ENCODE measurements at places on chromosomes 5 and 9.
A peak's percentile ranks its signal among the peaks of the same experiment; 100 is the strongest.

- DNase-seq: no peak
Measured at GRCh38 chr9:81069923-81070322, 619.4 kb downstream of the TLE1 start.

DNA sequence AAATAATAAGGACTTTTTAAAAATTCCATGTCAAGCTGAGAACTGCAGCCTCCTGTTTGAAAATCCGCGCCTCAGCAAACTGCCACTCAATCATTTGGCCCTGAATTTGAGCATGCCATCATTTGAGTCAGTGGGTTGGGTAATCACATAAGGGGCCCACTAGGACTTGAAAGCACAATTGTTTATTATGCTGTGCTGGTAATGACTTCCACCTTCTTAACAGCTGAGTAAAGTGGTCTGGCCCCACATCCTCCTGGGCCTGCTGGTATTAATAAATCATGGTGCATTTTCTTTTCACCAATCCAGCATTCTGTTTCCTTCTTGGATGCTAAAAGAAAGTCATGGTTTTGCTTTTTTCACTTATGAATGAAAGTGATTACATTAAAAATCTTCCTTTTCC, 103.0 kb upstream of the CTSL start:
- DNase-seq: no peak

GRCh38 chr9:91900797-91901177, 49.2 kb downstream of the ROR2 start:
- no peak for DNase-seq

GRCh38 chr9:7303907-7304626, 495.5 kb downstream of the DMAC1 start:
- DNase-seq: no peak

DNA sequence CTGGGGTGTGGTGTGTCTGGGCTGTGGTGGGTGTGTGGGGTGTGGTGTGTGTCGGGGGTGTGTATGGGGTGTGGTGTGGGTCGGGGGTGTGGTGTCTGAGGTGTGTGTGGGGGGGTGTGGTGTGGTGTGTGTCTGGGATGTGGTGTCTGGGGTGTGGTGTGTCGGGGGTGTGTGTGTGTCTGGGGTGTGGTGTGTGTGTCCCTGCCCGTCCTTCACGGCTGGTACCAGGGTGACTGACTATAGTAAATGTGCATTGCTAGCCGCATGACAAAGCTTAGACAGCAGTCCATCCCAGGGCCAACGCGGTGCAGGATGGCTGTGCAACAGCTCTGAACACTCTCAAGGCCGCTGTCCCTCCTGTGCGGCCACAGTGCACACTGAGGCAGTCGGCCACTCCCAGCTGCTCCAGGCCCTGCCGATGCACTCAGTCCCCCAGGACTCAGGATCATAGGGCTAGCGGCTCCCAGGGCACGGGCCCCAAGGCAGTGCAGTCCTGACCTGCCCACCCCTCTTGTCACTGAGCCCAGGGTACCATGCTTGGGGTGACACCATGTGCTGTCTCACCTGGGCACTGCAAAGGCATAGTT, 54.0 kb downstream of the SECISBP2 start:
- DNase-seq: no peak

GRCh38 chr9:14198047-14198840, 115.7 kb downstream of the NFIB start:
- DNase-seq: no peak

DNA sequence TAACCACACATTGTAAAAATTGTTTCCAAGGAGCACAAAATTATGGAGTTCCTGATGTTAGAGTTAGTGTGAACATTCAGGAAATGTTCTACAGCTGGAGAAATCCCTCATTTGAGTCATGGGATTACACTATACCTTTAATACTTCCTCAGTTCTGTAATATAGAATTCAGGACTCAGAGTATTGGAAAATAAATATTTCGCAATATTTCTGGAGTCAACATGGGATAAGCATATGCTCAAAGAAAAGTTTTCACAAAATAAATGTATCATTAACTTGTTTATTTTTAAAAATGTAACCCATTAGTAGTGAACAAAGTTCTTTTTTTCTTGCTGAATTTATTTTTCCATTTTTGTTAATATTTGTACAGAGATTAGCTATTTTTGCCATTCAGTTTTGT, 8.6 kb downstream of the CYLC2 start:
- no peak for DNase-seq

DNA sequence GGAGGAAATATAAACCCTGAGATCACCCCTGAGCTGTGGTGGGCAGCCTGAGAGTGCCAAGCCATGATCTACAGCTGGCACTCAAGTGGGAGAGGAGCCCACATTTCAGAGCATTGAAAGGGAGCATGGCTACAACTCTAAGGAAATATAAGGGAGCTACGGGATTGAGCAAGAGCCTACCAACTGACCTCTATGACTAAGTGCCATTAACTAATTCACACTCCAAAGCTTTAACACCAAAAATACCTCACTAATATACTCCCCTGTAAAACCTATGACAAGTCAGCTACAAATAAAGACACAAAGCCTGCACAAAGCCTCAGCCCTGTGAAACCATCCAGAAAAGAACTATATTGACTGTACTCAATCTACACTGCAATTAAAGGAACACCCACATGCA, 286.8 kb upstream of the RPS23 start:
- DNase-seq: no peak

- DNase-seq: no peak
Measured at GRCh38 chr5:175478384-175479124, at the start of gene SFXN1. Gene SFXN1 (plus strand): TSS chr5:175478560. CDS start chr5:175492104, 13,544 bp downstream.

- no peak for DNase-seq
Measured at GRCh38 chr9:99478469-99479027, 256.5 kb downstream of the SEC61B start.

DNA sequence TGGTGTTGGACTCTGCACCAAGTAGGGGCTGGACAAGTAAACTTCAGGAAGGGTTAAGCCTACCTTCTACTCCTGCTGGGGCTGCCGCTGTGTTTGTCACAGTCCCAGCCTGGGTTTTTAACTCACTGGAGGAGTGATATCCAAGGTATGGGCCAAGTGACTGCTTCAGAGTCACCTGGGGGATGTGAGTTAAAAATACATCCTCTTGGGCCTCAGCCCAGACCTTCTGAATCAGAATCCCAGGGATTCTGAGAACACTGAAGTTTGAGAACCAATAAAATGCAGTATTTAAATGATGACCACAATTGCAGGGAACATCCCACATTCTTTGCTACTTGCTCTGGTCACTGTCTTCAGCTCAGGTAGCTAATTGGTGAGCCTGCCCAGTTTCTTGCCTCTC, 95.1 kb upstream of the DNAH5 start:
- DNase-seq: peak; percentile 92

- DNase-seq: no peak
Measured at GRCh38 chr9:75889977-75890471, 449 bp upstream of the PCSK5 start.

GRCh38 chr5:172104021-172104420, 84.0 kb downstream of the STK10 start:
- DNase-seq: no peak

DNA sequence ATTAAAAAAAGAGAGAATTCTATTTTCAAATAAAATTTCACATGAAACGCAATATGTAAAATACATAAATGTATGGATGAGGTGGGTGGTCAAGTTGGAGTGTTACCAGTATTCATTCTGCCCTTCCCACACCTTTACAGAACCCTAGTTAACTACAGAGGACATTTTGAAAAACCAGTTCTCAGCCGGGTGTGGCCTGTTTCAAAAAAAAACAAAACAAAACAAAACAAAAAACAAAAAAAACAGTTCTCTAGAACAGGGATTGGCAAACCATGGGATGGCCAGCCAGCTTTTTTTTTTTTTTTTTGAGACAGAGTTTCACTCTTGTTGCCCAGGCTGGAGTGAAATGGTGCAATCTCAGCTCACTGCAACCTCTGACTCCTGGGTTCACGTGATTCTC, 28.4 kb upstream of the HK3 start:
- DNase-seq: no peak

- no peak for DNase-seq
Measured at GRCh38 chr9:68869022-68869421, 144.9 kb downstream of the PRKACG start.

GRCh38 chr5:123093601-123094236, 4.7 kb downstream of the PRDM6 start:
- no peak for DNase-seq

DNA sequence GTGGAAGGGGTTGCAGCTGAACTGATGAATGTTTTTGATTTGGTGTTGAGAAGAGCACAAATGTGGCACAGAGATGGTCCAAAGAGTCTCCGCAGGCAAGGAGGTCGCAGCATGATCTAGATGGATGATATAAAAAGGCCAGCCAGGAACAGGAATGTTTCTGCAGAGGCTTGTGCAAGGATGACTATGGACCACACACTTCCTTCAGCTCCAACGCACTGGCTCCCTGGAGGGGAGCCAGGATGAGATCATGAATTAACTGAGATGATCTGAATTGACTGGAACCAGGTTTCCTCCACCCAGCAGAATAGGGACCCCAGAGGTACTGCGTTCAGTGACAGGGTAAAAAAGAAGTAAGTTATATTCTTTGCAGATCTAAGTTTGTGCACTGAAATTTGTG, 89.0 kb downstream of the ARSB start:
- peak; percentile 7 for DNase-seq

DNA sequence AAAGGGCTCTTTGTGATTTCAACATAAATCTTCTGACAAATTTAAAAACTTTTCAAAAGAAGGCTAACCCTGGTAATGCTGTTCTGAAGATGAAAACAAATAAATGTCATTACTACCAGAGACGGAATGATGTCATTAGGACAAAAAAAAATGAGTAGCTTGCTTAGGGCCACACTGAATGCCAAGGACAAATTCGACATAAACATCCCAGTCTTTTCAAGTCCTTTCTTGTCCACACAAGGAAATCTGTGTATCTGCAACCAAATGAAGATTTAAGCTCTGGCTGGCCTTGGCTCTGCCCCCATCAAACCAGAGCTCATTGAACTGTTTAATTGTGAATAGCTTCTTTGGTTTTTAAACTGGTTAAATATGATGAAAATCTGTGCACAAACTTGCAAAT, 592.7 kb downstream of the TLE1 start:
- DNase-seq: peak; percentile 63

DNA sequence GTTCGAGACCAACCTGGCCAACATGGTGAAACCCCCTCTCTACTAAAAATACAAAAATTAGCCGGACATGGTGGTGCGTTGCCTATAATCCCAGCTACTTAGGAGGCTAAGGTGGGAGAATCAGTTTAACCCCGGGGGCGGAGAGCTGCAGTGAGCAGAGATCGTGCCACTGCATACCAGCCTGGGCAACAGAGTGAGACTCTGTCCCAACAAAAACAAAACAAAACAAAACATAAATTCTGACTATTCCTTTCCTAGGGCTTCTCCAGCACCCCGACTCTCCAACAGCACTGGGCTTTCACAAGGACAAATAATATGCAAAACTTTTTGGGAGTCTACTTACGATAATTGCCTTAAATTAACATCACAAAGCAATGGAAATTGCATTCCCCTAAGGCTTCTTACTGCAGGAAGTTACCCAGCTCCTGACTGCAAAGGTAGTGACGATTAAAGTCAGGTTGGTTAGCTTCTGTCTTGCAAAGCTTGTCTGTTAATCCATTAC, 15.9 kb upstream of the CDKN2AIPNL start:
- DNase-seq: no peak

DNA sequence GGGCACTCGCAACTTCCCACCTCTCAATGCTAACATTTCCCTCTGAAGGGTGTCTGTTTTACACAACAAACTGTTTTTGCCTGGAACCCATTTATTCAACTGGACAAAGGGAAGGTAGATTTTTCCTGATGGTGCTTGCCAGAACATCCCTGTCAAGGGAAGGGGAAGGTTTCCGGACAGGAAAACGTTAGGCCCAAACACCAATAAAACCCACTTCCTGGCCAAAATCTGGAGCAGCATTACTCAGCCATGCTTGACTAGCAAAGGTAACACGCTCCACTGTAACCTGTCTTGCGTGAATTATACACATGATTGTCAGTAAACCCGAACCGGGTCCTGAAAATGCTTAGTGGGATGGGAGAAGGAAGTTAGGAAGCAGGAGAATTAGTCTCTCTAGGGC, 90.2 kb downstream of the SAXO1 start:
- DNase-seq: no peak

GRCh38 chr5:19753579-19753978, 234.4 kb downstream of the CDH18 start:
- no peak for DNase-seq

GRCh38 chr9:37302277-37302676, 120.2 kb upstream of the GRHPR start:
- DNase-seq: no peak

GRCh38 chr5:82296929-82297328, 18.8 kb upstream of the RPS23 start:
- no peak for DNase-seq

Measured in foreskin keratinocyte (primary cell).